ENCODE measurements at places on chromosomes 3 and 15.

DNA sequence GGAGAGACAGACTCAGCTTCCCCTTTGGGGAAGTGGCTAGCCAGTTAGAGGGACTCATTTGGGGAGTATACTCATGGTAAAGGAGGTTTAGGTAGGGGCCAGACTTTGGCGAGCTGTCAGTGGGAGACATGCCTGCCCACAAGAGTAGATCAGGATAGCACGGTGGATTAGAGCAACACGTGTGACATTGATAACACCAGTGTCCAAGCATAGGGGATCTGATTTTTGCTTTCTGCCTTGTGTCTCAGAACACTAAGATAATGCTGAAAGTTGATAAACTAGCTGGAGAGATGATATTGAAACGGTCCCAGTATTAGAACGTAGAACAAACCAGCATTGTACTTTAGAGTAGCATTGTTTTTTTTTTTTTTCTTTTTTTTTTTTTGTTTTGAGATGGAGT lies 25.9 kb downstream of the MAP6D1 start:
- DNase-seq: no peak

GRCh38 chr3:30606301-30607031 lies at the start of gene TGFBR2:
Gene TGFBR2, plus strand, starts transcription at chr3:30606601. Its CDS starts 283 bp downstream, at chr3:30606884.
- peak; percentile 86 for DNase-seq

DNA sequence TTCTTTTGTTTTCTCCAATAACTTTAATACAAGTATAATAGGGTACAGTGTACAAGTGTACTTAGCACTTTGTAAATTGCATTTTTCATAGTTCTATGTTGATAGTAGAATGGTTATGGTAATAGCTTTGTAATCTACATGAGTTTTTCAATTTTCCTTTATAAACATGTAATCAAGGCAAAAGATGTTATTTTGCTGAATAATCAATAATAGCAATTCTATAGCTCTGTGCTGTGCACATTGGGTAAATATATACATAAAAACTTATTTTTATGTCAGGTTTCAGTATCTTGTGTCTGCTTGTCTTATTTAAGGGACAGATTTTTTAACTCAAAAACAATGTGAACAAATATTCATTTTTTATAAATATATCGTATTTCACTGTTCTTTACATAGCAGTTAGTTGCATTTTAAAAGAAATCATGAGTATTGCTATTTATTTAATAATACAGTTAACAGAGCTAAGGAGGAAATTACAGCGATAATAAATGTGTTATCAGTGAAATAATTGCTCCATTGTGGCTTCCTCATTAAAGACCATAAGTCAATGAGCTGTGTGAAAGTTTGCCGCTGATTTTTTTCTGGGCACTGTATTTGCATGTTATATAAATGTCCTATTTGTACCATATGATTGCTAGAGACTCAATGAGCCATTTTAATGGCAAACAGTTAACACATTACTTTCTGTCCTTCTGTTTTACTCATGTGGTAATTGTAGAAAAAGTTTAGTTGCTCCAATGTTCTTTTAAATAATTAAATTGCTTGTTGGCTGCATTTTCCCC lies 214.6 kb upstream of the STAC start:
- no peak for DNase-seq

GRCh38 chr15:93900476-93901400 lies 330.6 kb upstream of the MCTP2 start:
- DNase-seq: no peak

- DNase-seq: no peak
Measured at GRCh38 chr3:73552700-73553099, 72.0 kb downstream of the PDZRN3 start.

- no peak for DNase-seq
Measured at GRCh38 chr3:150179330-150179729, 208.6 kb upstream of the PFN2 start.

- peak; percentile 84 for DNase-seq
Measured at GRCh38 chr3:126355777-126356372, 1.3 kb downstream of the KLF15 start.

DNA sequence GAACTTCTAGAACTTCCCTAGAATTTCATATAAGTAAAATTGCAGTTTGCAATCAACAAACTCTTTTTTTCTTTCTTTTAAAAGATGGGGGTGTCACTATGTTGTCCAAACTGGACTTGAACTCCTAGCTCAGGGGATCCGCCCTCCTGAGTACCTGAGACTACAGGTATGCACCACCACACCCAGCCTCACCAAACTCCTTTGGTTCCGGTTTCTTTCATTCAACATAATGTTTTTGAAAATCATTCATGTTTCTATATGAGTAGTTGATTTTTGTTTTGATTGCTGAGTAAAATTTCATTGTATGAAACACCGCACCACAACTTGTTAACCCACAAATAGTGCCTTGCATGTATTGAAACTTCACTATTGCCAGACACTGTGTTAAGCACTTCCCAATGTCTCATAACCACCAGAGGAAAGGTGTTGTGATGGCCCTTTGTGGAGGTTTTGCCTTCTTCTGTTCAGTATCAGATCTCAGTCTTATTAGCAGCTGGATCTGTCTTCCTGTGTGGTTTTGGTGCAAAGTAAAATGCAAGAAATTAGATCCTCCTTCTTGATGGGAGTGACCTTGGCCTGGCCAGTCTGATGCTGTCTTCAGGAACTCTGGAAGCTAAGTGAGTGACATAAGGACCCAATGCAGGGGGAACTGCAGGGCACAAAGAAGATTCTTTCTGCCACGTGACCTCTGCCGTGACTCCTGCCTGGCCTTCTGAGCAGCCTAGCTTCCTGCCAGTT lies 78.8 kb upstream of the UBE2E1 start:
- no peak for DNase-seq

- no peak for DNase-seq
Measured at GRCh38 chr3:33975463-33975862, 177.0 kb downstream of the PDCD6IP start.

DNA sequence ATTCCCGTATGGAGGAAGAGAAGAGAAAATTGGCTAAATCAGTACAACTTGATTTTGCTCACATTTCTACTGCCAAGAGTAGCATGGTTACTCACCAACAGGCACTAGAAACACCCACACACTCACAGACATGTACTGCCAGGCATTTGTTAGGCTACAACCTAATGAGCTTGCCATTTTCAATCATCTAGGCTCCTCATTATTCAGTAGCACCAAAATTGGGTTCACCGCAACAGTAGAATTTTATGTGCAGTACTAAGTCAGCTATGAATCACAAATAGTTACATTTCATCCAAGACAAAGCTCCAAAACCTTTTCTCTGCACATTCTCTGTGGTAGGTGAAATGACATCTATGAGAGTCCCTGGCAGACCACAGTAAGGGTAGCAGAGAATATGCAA lies 15.0 kb upstream of the THUMPD3 start:
- no peak for DNase-seq

DNA sequence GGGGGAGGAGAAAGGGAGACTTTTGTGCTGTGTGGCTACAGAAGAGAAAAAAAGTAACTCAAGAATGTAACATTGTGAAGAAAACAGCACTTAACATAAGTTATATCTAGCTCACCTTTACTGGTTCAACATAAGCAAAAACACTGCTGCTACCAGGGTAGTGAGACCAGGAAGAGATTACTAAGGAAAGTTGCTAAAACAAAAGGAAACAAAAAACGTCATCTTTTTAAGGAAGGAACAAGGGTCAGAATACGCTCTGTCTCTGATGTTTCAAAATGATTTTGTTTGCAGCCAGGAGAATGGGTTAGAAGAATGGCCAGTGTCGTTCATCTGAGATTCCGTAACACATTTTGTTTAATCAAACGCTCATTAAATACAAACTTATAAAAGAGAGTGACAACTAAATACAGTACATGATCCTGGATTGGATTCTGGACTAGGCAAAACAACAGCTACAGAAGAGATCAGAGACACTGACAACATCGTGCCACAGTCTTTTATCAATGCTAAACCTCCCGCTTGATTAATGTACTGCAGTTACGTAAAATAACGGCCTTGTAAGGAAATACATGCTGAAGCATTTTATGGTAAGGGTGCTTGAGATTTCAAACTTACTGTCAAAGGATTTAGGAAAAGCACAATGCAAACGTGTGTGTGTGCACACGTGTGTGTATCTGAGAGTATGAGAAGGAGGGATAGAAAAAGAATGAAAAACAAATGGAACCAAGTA lies 67.7 kb downstream of the FOXP1 start:
- DNase-seq: no peak

- no peak for DNase-seq
Measured at GRCh38 chr15:75030424-75030823, 7.0 kb downstream of the PPCDC start.

All from type B pancreatic cell (in vitro differentiated cells).